ENCODE measurements at places on chromosomes 6 and 20.

GRCh38 chr6:108560463-108561308 lies at the start of gene FOXO3:
Gene FOXO3 (plus strand): TSS chr6:108560917. CDS start chr6:108561209, 292 bp downstream.
- peak; percentile 41 for DNase-seq

DNA sequence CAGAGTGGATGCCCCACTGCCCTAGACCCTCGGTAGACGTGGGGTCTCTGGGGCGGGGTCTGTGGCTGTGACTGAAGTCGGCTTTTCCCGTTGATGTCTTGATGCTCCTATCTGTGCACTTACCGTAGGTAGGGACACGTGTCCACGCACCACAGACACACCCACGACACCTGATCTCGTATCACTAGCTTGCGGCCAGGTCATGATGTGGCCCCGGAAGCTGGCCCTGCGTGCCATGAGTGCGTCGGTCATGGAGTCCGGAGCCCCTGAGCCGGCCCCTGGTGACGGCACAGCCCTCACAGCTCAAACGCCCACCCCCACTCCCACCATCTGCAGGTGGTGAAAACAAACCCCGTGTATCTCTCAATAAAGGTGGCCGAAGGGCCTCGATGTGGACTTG lies 33.9 kb upstream of the MRGBP start:
- no peak for DNase-seq

GRCh38 chr6:40485300-40485699 lies 101.9 kb downstream of the LRFN2 start:
- DNase-seq: no peak

GRCh38 chr6:43274916-43275597 lies 23.0 kb upstream of the SLC22A7 start:
- DNase-seq: no peak

DNA sequence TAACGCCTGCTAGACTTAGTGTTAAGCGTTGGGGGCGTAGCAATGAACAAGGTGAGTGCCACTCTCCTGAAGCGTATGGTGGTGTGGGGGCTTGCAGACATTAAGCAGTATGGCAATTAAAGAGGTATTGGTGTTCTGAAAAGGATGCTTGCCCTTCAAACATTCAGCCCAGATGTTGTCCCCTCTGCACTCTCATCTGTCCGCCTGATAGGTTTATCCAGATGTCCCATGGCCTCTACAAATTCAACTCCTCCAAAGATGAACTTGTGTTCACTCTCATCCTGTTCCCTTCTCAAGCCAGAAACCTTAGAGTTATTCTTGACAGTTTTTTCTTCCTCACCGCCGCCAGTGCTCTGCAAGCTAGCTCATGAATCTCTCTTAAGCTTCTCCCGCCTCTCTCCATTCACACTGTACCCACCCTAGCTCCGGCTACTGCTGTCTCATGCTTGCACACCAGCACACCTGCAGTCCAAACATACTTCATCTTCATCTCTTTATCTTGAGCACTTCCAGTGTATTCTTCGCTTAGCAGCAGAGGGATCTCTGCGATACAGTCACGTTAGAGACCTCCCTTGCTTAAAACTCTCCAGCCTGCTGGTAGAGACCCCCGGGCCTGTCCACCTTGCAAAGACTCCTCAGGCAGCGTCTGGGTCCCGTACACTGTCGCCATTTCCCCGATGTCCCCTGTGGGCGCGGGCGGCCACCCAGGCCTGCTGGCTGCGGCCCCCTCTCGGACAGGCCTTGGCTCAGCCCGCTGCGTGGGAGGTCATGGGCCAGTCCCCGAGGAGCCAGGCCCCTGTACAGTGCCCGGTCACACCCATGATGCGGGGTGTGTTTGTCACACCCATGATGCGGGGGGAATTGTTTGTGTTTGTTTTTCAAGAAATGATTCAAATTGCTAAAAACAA lies 962 bp downstream of the DDX27 start:
- no peak for DNase-seq

- no peak for DNase-seq
These were observed 286.7 kb upstream of the CDYL start for GRCh38 chr6:4489538-4489937.

- DNase-seq: no peak
These were observed 8.5 kb downstream of the ERVFRD-1 start for GRCh38 chr6:11103065-11103464.

- DNase-seq: no peak
These were observed 38.7 kb downstream of the TGM2 start for GRCh38 chr20:38126146-38126921.

DNA sequence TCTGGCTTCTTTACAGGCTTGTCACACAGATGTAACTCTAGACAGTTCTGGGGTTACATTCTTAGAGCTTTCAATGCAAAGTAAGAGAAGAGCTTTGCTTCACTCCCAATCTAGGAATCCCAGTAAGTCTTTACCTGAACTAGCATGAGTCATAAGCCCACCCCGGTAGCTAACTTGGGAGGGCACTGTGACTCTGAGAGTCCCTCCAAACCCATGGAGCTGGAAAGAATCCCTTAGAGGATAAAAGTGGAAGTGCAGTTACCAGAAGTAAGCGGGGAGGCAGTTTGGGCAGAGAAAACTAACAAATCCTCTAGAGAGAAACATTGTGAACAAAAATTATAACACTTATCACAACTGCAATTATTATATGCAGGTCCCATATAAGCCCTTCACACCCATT lies 84.0 kb upstream of the SMLR1 start:
- DNase-seq: no peak

GRCh38 chr20:43983359-43983758 lies 68.7 kb downstream of the TOX2 start:
- DNase-seq: no peak

GRCh38 chr20:50278377-50278683 lies 87.7 kb downstream of the CEBPB start:
- DNase-seq: no peak

GRCh38 chr6:36844232-36845170 lies 5.3 kb upstream of the CPNE5 start:
- no peak for DNase-seq

DNA sequence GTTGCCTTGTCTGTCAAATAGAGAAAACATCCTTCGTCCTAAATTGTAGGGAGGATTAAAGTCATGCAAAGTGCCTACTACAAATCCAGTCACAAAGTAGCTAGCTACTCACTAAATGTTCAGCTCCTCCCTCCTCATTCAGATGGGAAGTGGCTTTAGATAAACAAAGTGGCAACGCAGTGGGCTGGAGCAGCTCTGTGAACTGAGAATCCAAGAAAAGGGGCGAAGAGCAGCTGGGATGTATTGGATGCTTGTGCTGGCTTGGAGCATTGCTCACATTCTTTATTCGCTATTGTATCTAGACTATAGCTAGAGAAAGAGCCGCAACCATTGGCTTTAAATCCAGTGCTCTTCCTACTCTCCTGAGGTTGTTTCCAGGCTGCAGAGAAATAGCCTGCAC lies 10.3 kb downstream of the MOG start:
- DNase-seq: no peak

- DNase-seq: no peak
These were observed 11.2 kb upstream of the UNC93A start for GRCh38 chr6:167279766-167280446.

- DNase-seq: no peak
These were observed 47.3 kb upstream of the TNFAIP3 start for GRCh38 chr6:137819740-137820139.

- no peak for DNase-seq
These were observed 146.9 kb upstream of the SGK1 start for GRCh38 chr6:134464690-134465411.

GRCh38 chr6:107706516-107707115 lies 117.5 kb downstream of the SCML4 start:
- no peak for DNase-seq

GRCh38 chr6:111871207-111871606 lies 2.0 kb downstream of the FYN start:
- no peak for DNase-seq

DNA sequence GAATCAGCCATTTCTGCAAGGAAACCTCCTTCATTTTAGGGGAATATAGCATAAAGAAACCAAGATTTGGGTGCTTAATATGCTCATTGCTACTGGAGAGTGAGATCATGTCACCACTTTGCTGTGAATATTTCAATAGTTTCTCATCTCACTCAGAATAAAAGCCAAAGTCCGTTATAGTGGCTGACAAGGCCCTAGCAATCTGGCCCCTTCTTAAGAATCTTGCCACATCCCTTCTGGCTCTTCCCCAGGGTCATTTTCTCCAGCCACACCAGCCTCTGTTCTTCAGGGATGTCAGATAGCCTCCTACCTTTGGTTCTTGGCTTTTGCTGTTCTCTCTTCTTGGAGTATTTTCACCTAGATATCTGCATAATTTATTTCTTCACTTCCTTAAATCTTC lies 24.8 kb upstream of the MLIP start:
- no peak for DNase-seq

DNA sequence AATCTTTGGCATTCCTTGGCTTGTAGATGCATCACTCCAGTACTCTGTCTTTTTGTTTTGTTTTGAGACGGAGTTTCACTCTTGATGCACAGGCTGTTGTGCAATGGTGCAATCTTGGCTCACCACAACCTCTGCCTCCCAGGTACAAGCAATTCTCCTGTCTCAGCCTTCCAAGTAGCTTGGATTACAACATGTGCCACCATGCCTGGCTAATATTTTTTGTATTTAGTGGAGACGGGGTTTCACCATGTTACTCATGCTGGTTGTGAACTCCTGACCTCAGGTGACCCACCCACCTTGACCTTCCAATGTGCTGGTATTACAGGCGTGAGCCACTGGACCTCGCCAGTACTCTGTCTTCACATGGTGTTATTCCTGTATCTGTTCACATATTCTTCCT lies 35.8 kb upstream of the LGSN start:
- DNase-seq: no peak

- no peak for DNase-seq
These were observed 107.9 kb downstream of the BANF2 start for GRCh38 chr20:17807651-17808050.

- DNase-seq: no peak
These were observed 18.6 kb upstream of the MYT1 start for GRCh38 chr20:64145458-64146300.

- DNase-seq: no peak
These were observed 79.8 kb upstream of the CHD6 start for GRCh38 chr20:41697861-41698559.

DNA sequence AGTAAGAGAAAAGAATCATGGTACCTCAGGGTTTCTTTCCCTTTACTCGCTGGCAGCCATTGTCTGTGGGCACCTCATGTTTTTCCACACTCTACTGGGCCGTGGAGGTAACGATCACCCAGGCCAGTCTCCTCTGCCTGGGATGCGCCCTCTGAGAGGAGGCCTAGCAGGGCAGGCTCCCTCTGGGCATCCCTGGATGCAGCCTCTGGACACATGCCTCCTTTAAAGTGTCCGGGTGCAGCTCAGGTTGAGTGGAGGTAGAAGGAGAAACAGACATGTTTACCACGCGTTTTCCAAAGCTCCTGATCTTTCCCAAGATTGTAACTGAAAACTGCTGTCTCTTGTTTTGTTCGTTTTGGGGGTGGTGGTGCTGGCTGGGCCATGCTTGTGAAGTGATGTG lies 13.8 kb upstream of the NPEPL1 start:
- no peak for DNase-seq

DNA sequence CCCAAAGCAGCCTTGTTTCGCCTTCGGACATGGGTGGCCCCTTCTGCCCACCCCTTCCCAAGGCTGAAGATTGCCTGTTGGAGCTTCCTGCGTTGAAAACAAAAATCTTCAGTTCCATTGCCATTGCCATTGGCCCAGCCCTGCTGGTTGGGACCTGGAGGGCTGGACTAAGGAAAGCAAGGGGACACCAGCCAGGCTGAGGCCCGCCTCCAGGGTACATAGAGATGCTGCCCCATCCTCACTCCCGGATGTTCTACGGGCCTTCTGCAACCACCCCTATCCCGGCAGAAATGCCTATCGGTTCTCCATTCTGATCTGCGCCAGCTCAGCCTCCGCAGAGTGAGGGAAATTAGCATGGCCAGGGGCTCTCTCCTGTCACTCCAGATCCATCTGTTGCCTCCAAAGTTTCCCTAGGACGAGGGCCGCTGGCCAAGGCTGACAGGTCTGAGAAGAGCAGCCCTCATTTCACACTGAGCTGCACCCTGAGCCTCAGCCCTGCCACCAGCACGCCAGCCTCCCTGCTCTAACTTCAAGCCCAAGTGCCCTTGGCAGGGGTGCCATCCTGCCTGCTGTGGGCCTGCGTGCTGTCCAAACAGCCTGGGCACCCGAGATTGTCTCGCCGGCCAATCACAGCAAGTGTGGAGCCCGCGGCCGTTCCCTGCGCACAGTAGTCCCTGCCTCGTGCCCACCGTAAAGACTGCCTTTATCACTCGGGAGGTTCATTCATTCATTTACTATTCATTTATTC lies 13.4 kb upstream of the STX16 start:
- no peak for DNase-seq

GRCh38 chr6:150876598-150876997 lies 11.1 kb downstream of the MTHFD1L start:
- no peak for DNase-seq

GRCh38 chr6:73394577-73395354 lies at the start of gene DDX43:
Gene DDX43 (plus strand): TSS chr6:73394828. CDS start chr6:73394906, 78 bp downstream.
- DNase-seq: peak; percentile 10

GRCh38 chr6:84526631-84527030 lies 237.8 kb downstream of the TBX18 start:
- DNase-seq: no peak

GRCh38 chr20:5470458-5470857 lies 153.7 kb upstream of the PROKR2 start:
- no peak for DNase-seq

DNA sequence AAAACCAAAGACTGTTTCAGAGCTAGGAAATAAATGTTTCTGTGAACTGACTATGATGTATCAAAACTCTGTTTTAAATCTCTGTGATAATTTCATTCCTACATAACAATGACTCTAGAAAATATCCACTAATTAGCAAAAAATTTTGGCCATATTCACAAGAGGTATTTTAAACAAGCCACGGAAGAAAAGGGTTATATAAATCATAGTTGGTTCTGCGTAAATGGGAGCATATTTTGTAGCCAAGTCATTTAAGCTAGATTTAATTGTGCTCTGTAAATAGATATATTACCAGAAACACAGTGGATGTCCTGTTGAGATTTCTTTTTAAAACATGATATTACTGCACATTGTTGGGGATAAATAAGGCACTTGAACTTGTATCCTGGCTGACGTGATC lies 416.5 kb upstream of the PLCB4 start:
- no peak for DNase-seq

- no peak for DNase-seq
These were observed 5.9 kb upstream of the C20orf144 start for GRCh38 chr20:33656010-33656782.

DNA sequence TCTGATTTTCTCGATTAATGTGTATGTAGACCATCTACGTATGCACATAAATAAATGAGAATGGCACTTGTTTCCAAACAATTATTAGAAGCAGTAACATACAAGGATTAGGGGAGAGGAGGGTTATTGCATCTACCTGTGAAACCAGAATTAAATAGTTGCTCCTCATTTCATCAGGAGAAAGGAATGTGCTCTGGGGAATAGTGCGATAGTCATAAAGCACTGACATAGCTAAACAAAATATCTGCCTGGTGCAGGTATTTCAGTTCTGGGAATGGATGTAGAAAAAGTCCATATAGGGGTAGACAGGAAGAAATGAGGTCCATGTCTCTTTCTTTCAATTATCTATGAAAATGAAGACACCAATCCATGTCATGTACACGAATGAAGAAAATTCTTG lies 1.6 kb upstream of the ID4 start:
- no peak for DNase-seq

- DNase-seq: no peak
These were observed 37.1 kb downstream of the HLA-F start for GRCh38 chr6:29760328-29760727.

All from stimulated activated CD4-positive, alpha-beta T cell treated with anti-CD3 and anti-CD28 coated beads, TNF-alpha, amount 100 ng/mL, for 1 hour (primary cell).